ENCODE measurements at places on chromosomes 2 and 18.

DNA sequence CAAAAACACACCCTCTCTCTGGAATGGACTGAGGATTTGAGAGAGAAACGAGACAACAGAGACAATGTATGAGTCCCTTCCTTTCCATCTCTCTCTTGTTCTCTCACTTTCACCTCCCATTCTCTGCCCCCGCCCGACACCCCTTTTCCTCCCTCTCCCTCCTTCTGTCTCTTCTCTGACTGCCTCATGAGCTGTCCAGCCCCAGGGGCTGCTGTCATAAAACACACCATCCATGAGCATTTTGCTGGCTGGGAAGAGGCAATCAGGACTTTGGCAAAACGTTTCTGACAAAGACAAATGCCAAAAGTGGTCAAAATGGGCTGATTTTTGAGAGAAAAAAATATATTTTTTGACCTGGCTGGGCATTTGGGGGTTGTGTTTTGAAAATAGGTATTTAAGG, 377.2 kb downstream of the EN1 start:
- no peak for DNase-seq

DNA sequence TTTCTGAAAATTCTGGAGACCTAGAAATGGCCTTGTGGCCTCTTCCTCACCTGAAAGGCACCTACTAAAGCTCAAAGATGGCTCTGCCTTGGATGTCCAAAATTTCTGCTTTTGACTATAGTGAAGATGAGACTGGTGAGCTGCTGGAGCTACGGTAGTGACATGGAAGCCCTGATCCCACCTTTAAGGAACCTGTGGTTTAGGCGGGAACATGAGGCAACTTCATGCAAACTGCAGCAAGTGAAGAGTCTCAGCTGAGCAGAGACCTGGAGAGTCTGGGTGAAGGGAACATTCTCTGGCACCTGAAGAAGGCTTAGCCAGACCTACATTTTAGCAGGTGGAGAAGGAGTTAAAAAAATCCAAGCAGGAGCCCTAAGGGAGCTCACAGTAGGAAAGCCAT, 40.0 kb downstream of the GORASP2 start:
- DNase-seq, result no peak

- DNase-seq, result no peak
Measured at GRCh38 chr18:64639536-64639935, 490.6 kb upstream of the LINC00305 start.

DNA sequence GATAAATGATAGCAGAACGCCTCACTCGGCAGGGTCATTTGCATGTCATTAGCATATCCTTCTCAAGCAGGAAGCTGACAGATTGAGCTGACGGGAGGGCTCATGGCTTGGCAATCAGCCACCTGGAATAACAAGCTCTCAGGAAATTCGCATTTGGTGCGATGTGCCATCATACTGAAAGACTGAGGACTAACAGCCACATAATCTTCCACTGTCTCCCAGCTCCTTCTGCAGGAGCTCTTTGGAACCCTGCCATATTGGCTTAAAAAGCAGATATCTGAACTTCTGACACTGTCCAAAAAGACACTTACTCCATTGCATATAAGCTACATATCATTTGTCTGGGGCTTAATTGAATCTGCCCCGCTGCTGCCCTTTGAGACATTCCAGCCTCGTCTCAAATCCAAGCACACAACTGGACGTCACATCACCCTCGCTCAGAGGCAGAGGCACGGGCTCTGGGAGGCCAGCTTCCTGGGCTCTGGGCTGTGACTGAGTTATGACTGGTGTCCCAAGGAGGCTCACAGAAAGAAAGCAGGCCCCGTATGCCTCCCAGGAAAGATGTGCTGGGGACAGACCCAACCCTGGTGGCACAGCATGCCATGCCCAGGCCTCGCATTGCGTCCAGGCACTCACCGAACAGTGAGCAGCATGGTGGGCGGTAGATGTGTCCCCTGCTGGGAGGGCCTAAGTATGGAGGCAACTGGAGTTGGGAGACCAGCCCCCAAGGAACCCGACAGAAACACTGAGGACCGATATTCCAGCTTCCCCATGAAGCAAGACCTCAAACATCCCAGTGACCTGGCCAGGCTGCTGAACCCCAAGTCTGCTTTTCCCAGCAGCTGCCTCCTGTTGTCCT, 228.0 kb downstream of the ATAD2B start:
- DNase-seq, result no peak

Data from activated T-cell treated with anti-CD3 and anti-CD28 coated beads for 48 hours (primary cell).